ENCODE measurements at places on chromosomes 5 and 9. TPM values are rescaled to one million over a fixed set of nuclear protein-coding genes. Genes with fewer than 3 reads are reported as not detected.
A peak's percentile ranks its signal among the peaks of the same experiment; 100 is the strongest.

The SELENOP gene
- 68.9 TPM for total RNA-seq

The ALDH1A1 gene
- 7.0 TPM for total RNA-seq

The OR1J2 gene
- total RNA-seq: not detected

The SPTLC1 gene
- 69.2 TPM for total RNA-seq

The GNA14 gene
- total RNA-seq: 10.6 TPM

The SPINK5 gene
- 4.3 TPM for total RNA-seq

The SLCO4C1 gene
- total RNA-seq: 18.0 TPM

The RNF38 gene
- total RNA-seq: 71.1 TPM

DNA sequence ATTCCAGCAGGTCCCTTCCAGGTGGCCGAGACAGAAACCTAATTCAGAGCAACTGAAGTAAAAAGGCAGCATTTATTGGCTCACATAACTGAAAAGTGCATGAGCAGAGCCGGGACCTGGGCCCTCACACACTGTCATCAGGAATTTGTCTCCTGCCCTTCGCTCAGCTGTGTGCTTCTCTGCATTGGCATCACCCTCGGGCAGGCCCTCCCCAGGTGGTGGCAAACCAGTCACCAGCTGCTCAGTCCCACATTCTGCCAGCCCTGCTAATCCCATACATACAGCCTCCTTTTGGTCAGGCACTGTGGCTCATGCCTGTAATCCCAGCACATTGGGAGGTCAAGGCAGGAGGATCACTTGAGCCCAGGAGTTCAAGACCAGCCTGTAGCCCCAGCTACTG lies 11.5 kb upstream of the CPLX2 start:
- peaks cover 6% of the 10 kb centered on the region for H3K36me3 ChIP-seq
- H3K4me1 ChIP-seq: no peaks in the 10 kb centered on the region
- DNase-seq: no peak
- H3K27me3 ChIP-seq: peaks cover 5% of the 10 kb centered on the region
- no peak overlapping the region for H3K4me3 ChIP-seq

- peaks cover 25% of the 10 kb centered on the region for H3K4me1 ChIP-seq
- H3K27me3 ChIP-seq: no peaks in the 10 kb centered on the region
- peak; percentile 65 for DNase-seq
- H3K27ac ChIP-seq: no peak overlapping the region
- H3K4me3 ChIP-seq: no peak overlapping the region
These were observed 59.0 kb downstream of the MAT2B start for GRCh38 chr5:163564321-163564938.

- peaks cover 3% of the 10 kb centered on the region for H3K4me1 ChIP-seq
- H3K27ac ChIP-seq: no peak overlapping the region
- H3K36me3 ChIP-seq: peaks cover 12% of the 10 kb centered on the region
- H3K4me3 ChIP-seq: no peak overlapping the region
- no peak for DNase-seq
- peaks cover 9% of the 10 kb centered on the region for H3K27me3 ChIP-seq
These were observed 88.8 kb downstream of the PHF2 start for GRCh38 chr9:93665128-93665636.

DNA sequence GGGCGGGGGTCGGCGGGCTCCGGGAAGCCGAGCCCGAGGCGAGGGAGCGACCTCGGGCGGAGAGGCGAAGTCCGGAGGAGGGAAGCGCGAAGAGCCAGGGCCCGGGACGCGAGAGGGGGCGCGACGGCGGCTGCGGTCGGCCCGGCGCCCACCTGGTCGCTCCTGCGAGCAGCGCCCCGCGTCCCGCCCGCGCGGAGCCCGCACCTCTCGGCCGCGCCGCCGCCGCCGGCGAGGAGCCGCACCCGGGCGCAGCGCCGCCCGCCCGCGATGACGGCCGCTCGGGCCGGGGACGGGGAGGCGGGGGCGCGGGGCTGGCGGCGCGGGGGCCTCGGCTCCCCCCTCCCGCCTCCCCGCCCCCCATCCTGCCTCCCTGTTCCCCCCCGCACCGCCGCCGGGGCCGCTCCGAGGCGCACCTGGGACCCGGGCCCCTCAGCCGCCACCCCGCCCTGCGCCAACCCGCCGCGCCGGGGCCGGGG lies 2.6 kb downstream of the NR5A1 start:
- H3K27me3 ChIP-seq: peaks cover 23% of the 10 kb centered on the region
- DNase-seq: no peak
- peaks cover 9% of the 10 kb centered on the region for H3K36me3 ChIP-seq
- H3K27ac ChIP-seq: no peak overlapping the region
- peaks cover 12% of the 10 kb centered on the region for H3K4me1 ChIP-seq
- H3K4me3 ChIP-seq: no peak overlapping the region

GRCh38 chr9:133711428-133712220 lies 26.5 kb downstream of the SARDH start:
- H3K27me3 ChIP-seq: peaks cover 6% of the 10 kb centered on the region
- no peak overlapping the region for H3K27ac ChIP-seq
- H3K4me1 ChIP-seq: no peaks in the 10 kb centered on the region

- H3K27ac ChIP-seq: no peak overlapping the region
- H3K36me3 ChIP-seq: no peaks in the 10 kb centered on the region
- peaks cover 8% of the 10 kb centered on the region for H3K4me1 ChIP-seq
- DNase-seq: no peak
- no peaks in the 10 kb centered on the region for H3K27me3 ChIP-seq
- H3K4me3 ChIP-seq: no peak overlapping the region
These were observed 500.6 kb downstream of the KIF4B start for GRCh38 chr5:155514105-155514563.

DNA sequence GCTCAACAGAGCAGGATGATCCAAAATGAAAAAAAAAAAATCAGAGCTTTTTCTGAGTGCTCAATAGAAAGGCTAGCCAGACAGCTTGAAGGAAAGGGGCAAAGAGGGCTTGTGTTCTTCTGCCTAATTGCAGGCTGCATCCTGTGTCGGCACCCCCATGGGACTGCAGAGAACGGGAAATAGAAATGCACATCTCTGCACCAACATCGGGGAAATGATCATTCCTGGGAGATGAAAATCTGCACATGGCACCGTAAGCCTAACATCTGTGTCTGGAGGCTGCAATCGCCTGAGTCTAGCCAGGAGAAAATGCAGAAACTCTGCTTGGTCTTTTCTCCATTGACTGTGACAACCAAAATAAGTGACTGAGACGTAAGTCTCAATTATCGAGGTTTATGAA lies 243.9 kb downstream of the ICE1 start:
- H3K27me3 ChIP-seq: peaks cover 4% of the 10 kb centered on the region
- H3K4me1 ChIP-seq: no peaks in the 10 kb centered on the region
- no peak overlapping the region for H3K27ac ChIP-seq
- DNase-seq: no peak
- H3K36me3 ChIP-seq: no peaks in the 10 kb centered on the region

DNA sequence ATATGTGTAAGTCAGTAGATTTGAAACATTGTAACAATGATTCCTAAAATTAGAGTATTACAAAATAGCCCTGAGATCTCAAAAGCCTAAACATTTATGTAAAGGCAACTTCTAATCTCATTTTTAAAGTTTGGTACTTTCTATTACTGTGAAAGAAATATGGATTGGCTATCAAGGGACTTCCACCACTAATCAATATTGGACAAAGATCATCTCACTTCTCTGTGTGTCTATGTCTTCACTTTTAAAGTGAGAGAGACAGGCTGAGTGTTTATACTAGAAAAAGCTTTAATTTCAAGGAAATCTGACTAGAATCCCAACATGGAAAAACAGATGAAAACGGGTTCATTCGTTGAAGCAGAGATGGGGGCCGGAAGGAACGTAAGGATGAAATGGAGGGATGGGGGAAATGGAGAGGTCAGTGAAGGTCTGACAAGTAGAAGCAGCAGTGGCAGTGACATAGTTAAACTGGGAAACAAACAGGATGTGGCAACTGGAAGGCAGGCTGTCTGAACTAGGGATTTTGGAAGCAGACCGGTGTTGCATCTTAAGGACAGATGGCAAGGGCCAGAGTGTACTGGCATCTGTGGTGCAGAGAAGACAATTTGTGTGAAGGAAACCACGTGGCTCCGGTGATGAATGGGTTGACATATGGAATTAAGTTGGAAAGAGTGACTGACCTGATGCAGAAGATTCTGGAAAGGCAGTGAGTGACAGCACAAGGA lies 60.8 kb downstream of the PDE4D start:
- no peaks in the 10 kb centered on the region for H3K36me3 ChIP-seq
- H3K4me1 ChIP-seq: peaks cover 16% of the 10 kb centered on the region
- no peak for DNase-seq
- no peak overlapping the region for H3K4me3 ChIP-seq
- no peaks in the 10 kb centered on the region for H3K27me3 ChIP-seq
- no peak overlapping the region for H3K27ac ChIP-seq

GRCh38 chr9:136046554-136046920 lies 48.6 kb downstream of the NACC2 start:
- no peak for DNase-seq
- peak overlapping the region; percentile 31 for H3K4me3 ChIP-seq
- peaks cover 3% of the 10 kb centered on the region for H3K27me3 ChIP-seq
- peaks cover 3% of the 10 kb centered on the region for H3K36me3 ChIP-seq
- H3K4me1 ChIP-seq: no peaks in the 10 kb centered on the region

- H3K27ac ChIP-seq: no peak overlapping the region
- H3K4me1 ChIP-seq: peaks cover 18% of the 10 kb centered on the region
- no peak overlapping the region for H3K4me3 ChIP-seq
- DNase-seq: no peak
- no peaks in the 10 kb centered on the region for H3K27me3 ChIP-seq
- H3K36me3 ChIP-seq: no peaks in the 10 kb centered on the region
These were observed 177.4 kb downstream of the SLC28A3 start for GRCh38 chr9:84163052-84163650.

DNA sequence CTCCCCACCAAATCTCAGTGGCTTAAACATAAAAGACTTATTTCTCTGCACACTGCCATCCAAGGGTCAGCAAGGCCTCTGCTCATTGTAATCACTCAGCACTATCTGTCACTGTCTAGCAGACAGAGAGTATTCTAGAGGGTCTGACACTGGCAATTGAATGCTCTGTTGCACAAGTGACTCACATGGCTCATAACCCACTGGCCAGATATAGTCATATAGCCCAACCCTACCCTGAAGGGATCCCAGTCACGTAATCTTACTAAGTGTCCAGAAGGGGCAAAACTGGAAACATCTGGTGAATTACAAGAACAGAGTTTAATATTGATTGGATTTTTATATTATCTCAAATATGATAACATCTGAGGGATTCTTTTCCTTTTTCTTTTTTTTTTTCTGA lies 80.7 kb downstream of the TSSK1B start:
- H3K4me3 ChIP-seq: no peak overlapping the region
- H3K27me3 ChIP-seq: no peaks in the 10 kb centered on the region
- no peak for DNase-seq
- peaks cover 8% of the 10 kb centered on the region for H3K4me1 ChIP-seq
- no peak overlapping the region for H3K27ac ChIP-seq
- H3K36me3 ChIP-seq: no peaks in the 10 kb centered on the region

- H3K4me1 ChIP-seq: peaks cover 10% of the 10 kb centered on the region
- H3K4me3 ChIP-seq: no peak overlapping the region
- DNase-seq: peak; percentile 41
- H3K27ac ChIP-seq: peak overlapping the region; percentile 36
These were observed 156.3 kb upstream of the IER5L start for GRCh38 chr9:129334105-129334935.

- H3K4me3 ChIP-seq: no peak overlapping the region
- peaks cover 4% of the 10 kb centered on the region for H3K27me3 ChIP-seq
- H3K27ac ChIP-seq: no peak overlapping the region
- H3K4me1 ChIP-seq: peaks cover 8% of the 10 kb centered on the region
- no peak for DNase-seq
These were observed 9.2 kb upstream of the CRB2 start for GRCh38 chr9:123346826-123347225.

- H3K36me3 ChIP-seq: no peaks in the 10 kb centered on the region
- DNase-seq: no peak
- no peak overlapping the region for H3K4me3 ChIP-seq
- H3K27me3 ChIP-seq: peaks cover 2% of the 10 kb centered on the region
- H3K27ac ChIP-seq: no peak overlapping the region
- H3K4me1 ChIP-seq: peaks cover 10% of the 10 kb centered on the region
These were observed 286.2 kb downstream of the ACTL7B start for GRCh38 chr9:108569624-108570023.

- no peaks in the 10 kb centered on the region for H3K36me3 ChIP-seq
- peaks cover 6% of the 10 kb centered on the region for H3K4me1 ChIP-seq
- no peak overlapping the region for H3K27ac ChIP-seq
- no peak overlapping the region for H3K4me3 ChIP-seq
- DNase-seq: no peak
These were observed 234.9 kb upstream of the RIOK2 start for GRCh38 chr5:97417986-97418385.

- H3K4me3 ChIP-seq: peak within 1 kb of the TSS; percentile 96
- peaks cover 26% of the 10 kb centered on the region for H3K4me1 ChIP-seq
- peak; percentile 76 for DNase-seq
- peaks cover 17% of the 10 kb centered on the region for H3K27me3 ChIP-seq
- H3K36me3 ChIP-seq: no peaks in the 10 kb centered on the region
These were observed at the start of gene RORB for GRCh38 chr9:74496819-74497747. RORB (plus strand) TSS chr9:74497335; CDS start chr9:74497977, 642 bp downstream.

DNA sequence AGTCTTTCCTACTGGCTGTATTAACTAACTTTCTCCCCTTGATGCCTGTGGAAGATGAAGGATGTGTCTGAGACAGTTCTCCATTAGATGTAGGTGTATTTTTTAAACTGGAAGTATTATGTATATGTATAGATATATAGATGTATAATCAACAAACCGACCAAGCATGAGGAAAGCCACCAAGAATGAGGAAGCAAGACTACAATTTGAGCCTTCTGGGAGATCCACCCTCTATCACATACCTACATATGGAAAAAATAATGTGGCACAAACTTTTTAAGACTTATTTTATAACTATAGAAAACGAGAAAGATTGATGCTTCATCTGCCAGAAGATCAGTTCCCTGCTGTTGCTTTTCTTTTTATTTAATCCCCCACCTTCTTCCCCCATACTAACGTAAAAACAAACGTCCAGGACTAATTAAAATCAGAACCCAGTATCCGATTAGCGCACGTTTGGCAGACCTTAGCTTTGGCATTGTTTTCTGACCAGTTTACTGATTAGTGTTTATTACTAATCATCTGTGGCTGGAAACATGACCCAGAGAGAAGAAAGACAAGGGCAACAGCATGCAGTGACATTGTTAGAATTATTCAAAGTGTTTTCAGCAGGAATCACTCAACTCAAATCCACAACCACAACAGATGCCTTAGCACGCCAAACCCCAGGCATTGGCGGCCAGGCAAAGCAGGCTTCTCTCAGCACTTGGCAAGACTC lies 490.2 kb downstream of the EBF1 start:
- DNase-seq: no peak
- H3K4me3 ChIP-seq: no peak overlapping the region
- H3K27me3 ChIP-seq: no peaks in the 10 kb centered on the region
- H3K4me1 ChIP-seq: peaks cover 6% of the 10 kb centered on the region
- no peak overlapping the region for H3K27ac ChIP-seq

- DNase-seq: peak; percentile 2
- peaks cover 8% of the 10 kb centered on the region for H3K36me3 ChIP-seq
These were observed 67.9 kb upstream of the UNC5A start for GRCh38 chr5:176742246-176743105.

DNA sequence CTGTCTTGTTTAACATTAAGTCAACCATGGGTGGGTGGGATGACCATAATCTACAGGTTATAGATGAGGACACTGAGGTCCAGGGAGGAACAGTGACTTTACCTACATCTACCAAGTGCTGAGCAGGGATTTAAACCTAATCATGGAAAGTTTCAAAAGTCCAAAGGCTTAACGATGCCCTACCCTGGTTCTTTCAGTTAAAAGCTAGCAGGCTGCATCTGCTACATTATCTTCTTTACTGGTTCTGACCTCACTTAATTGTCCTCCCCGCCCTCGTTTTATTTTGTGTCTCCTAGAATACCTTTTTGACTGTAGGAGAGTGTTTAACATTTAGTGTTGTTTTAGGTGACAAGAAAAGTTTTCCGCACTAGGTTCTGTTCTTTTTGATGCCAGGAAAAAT lies 735.2 kb downstream of the TLR4 start:
- H3K27me3 ChIP-seq: no peaks in the 10 kb centered on the region
- H3K4me1 ChIP-seq: no peaks in the 10 kb centered on the region
- no peak overlapping the region for H3K4me3 ChIP-seq
- no peak for DNase-seq

- H3K4me3 ChIP-seq: no peak overlapping the region
- no peak for DNase-seq
- H3K27me3 ChIP-seq: no peaks in the 10 kb centered on the region
These were observed 245.4 kb downstream of the EBF1 start for GRCh38 chr5:158854260-158854783.
